MM.1S (cell line): ENCODE measurements at places on chromosomes 4 and X.
A peak's percentile ranks its signal among the peaks of the same experiment; 100 is the strongest.

- peak; percentile 49 for DNase-seq
Observed at GRCh38 chr4:19256823-19257222, 994.9 kb upstream of the SLIT2 start.

- no peak for DNase-seq
Observed at GRCh38 chr4:82620126-82620735, 58.4 kb upstream of the TMEM150C start.

DNA sequence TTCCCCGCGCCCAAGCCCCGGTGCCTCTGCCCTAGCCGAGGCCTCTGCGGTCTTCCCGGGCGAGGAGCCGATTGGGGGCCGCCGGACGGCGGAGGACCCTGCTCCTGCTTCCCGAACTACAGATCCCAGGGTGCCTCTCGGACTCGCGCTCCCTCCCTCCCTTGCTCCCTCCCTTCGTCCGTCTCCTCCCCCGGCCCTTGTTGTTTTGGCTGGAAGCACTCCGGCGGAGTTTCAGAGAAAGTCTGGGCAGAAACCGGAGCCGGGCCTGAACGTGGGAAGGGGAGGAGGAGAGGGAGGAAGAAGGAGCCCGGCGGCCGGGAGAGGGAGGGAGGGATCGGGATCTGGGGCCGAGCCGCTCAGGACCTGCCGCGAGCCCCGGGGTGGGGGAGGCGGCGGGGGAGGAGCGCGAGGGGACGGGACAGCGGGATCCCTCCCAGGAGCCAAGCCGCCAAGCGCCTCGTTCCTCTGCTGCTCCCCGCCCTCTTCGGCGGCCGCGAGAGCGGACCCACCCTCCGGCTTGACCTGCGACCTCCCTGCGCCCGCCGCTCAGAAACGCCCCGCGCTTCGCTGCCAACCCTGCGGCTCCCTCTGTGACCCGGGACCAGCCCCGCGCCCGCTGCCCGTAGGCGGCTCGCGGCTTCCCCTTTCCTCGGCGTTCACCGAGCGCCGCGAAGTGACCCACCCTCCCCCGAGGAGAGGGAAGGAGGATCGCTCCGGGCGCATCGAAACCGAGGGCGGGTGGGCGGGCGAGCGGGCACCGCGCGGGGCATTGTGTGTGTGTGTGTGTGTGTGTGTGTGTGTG lies 496 bp upstream of the GAB1 start:
- peak; percentile 78 for DNase-seq

DNA sequence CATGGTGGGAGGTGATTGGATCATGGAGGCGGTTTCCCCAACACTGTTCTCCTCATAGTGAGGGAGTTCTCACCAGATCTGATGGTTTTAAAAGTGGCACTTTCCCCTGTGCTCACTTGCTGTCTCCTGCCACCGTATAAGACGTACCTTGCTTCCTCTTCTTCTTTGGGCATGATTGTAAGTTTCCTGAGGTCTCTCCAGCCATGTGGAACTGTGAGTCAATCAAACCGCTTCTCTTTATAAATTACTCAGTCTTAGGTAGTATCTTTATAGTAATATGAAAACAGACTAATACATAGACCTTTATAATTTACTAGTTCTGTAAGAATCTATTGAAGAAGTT lies 82.5 kb upstream of the PITX2 start:
- DNase-seq: no peak

- DNase-seq: no peak
Observed at GRCh38 chr4:107212565-107212964, 176.5 kb upstream of the DKK2 start.

- DNase-seq: no peak
Observed at GRCh38 chr4:100083289-100083688, 107.0 kb downstream of the DDIT4L start.

GRCh38 chrX:136251041-136251991 lies at the start of gene MAP7D3:
TSS of gene MAP7D3 (minus strand) at chrX:136251400. CDS start at chrX:136251358, 42 bp downstream.
- DNase-seq: peak; percentile 71

- no peak for DNase-seq
Observed at GRCh38 chr4:56871371-56871866, 36.3 kb upstream of the REST start.

- DNase-seq: no peak
Observed at GRCh38 chr4:99927566-99927965, 18.9 kb downstream of the DNAJB14 start.

- DNase-seq: no peak
Observed at GRCh38 chrX:44227991-44228390, 115.5 kb downstream of the EFHC2 start.

GRCh38 chr4:48047896-48048295 lies 31.3 kb downstream of the NIPAL1 start:
- DNase-seq: no peak

DNA sequence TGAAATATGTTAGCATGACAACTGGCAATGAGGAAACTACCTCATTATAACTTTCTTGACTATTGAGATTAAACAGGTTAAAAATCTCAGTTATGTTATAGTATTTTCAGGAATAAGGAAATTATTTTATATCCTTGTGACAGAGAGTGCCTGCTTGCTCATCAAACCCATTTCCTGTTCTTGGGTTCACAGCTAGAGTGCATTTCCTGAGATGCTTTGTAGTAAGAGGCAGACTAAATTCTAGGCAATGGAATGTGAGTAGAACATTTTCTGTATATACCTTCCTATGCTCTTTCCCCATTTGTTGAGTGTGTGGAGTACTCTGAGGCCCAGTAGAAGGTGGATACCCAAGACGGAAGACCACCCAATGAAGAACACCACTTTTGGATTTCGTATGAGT lies 96.9 kb upstream of the CASK start:
- peak; percentile 9 for DNase-seq
